KBM-7 (cell line): ENCODE measurements at places on chromosomes 1 and 21.

GRCh38 chr1:116501125-116501869, 69.5 kb downstream of the CD58 start:
- DNase-seq: no peak

GRCh38 chr1:31289021-31289420, 7.6 kb downstream of the SNRNP40 start:
- DNase-seq: no peak

DNA sequence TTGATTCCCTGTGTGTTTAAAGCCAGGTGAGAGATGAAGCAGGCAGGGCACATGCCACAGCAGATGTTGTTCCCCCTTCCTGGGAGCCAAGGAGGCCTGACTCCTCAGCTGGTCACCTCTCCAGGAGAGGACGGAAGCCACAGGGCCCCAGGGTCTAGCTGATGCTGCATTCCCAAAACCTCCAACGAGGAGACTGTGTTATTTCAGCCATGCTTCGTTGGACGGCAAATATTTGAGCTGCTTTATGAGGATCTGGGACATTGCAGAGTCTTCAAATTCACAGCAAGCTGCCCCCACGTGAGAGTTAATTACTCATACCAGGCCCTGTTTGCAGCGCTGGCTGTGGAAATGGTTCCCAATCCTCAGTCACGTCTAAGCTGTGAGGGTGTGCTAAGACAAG, 85.3 kb downstream of the CDC7 start:
- DNase-seq: no peak

DNA sequence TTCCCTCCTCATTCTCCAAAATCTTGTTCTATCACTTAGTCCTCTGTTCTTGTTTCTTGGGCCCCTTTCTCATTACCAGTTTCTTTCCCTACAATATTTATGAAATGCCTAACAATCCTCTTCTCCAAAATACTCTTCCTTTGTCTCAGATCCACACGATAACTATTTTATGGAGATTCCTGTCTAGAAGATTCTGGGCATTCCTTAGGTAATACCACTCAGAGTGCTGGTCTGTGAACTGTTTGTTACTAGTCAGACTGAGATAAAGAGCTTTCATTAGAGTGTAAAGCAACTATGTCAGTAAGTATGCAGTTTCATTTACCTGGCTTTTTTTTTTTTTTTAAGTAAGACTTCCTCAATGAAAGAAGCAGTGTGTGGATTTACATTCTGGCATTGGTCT, 18.1 kb upstream of the RCOR3 start:
- no peak for DNase-seq

GRCh38 chr21:35204125-35204524, 155.0 kb upstream of the RUNX1 start:
- DNase-seq: no peak

DNA sequence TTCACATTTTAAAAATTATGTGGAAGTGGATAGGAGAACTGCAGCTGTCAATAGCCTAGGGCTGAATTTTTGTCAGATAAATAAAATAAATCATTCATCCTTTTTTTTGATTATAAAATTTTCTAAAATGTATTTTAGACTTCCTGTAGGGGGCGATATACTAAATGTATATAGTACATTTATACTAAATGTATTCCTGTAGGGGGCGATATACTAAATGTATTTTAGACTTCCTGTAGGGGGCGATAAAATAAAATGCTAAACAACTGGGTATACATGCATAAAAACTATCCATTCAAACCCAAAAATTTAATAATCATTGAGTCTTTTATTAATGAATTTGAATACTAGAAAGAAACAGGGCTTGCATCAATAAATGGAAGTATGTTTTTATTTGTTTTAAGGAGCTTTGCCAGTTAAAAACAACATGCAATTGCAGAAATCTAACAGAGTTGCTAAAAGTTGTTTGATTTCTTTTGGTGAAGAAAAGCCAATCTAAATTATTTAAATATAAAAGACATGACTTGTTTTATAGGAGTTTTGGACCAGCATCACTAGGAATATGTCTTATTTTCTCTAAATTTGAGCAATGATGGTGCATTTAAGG, 31.4 kb downstream of the CLCA1 start:
- peak; percentile 50 for DNase-seq

DNA sequence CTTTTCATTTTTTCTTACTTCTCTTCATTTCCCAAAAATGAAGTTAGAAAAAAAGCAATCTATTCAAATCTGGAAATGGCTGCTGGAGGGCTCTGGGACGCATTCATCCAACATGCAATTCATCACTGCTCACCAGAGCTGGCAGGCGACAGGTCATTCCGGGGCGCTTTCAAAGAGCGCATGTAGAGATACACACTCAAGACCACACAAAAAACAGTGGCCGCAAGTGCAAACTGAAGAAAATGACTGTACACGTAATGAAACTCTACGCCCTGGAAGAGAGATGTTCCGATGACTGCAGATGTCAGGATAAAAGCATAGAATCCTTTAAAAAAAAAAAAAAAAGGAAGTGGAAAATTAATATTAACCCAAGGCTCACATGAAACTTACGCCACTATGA, 15.5 kb downstream of the LBR start:
- DNase-seq: no peak

DNA sequence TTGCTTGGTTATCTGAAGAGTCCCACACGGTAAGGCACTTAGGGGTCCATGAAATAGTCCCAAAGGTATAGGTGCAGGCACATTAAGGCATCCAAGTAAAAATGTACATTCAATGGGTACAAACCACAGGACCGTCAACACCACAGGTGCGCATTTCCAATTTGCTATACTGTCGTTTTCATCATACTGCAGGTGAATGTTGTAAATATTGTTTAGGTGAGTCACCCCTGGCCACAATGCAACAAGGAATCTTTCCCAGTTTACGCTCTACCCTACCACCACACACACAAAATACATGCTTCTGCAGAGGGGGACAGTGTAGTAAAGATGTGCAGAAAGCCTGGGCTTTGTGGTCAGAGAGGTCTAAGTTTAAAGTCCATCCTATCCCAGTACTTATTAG, 13.7 kb downstream of the CADM3 start:
- DNase-seq: no peak
